ENCODE measurements at places on chromosomes 6 and 20. TPM values are rescaled to one million over a fixed set of nuclear protein-coding genes. Genes with fewer than 3 reads are reported as not detected.

- peaks cover 77% of the 10 kb centered on the region for H3K4me1 ChIP-seq
- H3K27ac ChIP-seq = peak overlapping the region; percentile 1
- H3K4me3 ChIP-seq = no peak overlapping the region
- H3K36me3 ChIP-seq = peaks cover 5% of the 10 kb centered on the region
- no peaks in the 10 kb centered on the region for H3K27me3 ChIP-seq
- no peak for DNase-seq
Observed at GRCh38 chr6:137159912-137160311, 13.5 kb downstream of the IL22RA2 start.

DNA sequence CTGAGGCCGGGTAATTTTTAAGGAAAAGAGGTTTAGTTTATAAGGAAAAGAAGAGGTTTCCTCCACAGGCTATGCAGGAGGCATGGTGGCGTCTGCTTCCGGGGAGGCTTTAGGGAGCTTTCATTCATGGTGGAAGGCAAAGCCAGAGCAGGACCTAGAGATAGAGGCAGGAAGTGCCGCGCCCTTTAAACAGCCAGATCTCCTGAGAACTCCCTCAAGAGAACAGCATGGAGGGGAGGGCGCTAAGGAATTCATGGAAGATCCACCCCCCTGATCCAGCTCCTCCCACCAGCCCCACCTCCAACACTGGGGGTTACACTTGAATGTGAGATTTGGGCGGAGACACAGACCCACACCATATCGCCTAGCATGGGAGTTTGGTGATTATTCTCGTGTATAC, 13.9 kb upstream of the DACT2 start:
- no peak overlapping the region for H3K4me3 ChIP-seq
- no peak overlapping the region for H3K27ac ChIP-seq
- H3K4me1 ChIP-seq = no peaks in the 10 kb centered on the region
- peaks cover 31% of the 10 kb centered on the region for H3K27me3 ChIP-seq

GRCh38 chr20:24366336-24367004, 103.0 kb upstream of the SYNDIG1 start:
- H3K4me3 ChIP-seq = no peak overlapping the region
- H3K27me3 ChIP-seq = no peaks in the 10 kb centered on the region

DNA sequence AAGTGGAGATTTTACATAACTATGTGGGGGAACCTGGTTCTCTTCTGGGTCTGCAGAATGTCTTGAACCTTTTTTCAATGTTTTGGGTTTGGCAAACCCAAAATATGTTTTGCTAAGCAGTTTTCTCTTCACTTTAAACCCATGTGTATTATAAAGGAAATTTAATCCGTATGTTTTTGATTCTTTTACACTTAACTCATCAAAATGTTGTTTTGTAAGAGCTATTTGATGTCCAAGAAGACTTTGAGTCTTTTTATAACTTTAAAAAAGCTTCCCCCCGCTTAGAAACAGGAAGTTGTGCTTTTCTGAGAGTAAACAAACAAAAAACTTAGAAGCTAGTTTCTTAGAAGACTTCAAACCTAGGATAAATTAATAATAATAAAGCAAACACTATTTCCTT, 81.9 kb upstream of the CEP162 start:
- no peak for DNase-seq
- H3K27ac ChIP-seq = no peak overlapping the region
- H3K36me3 ChIP-seq = no peaks in the 10 kb centered on the region
- H3K27me3 ChIP-seq = no peaks in the 10 kb centered on the region

- no peaks in the 10 kb centered on the region for H3K4me1 ChIP-seq
- H3K4me3 ChIP-seq = no peak overlapping the region
- no peak for DNase-seq
- H3K36me3 ChIP-seq = peaks cover 22% of the 10 kb centered on the region
- no peaks in the 10 kb centered on the region for H3K27me3 ChIP-seq
Observed at GRCh38 chr6:53035549-53036213, 29.5 kb upstream of the FBXO9 start.

DNA sequence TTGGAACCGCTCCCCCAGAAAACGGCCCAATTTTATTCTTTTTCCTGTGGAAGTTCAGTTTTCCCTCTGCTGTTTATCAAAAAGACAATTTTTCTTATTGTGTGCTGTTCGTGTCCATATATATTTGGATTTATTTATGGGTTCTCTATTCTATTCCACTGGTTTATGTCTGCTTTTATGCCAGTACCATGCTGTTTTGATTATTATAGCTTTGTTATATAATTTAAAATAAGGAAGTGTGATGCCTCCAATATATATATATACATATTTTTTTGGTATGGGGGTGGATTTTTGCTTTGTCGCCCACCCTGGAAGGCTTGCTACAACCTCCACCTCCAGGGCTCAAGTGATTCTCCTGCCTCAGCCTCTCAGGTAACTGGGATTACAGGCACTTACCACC, 103.3 kb downstream of the TFAP2B start:
- no peak overlapping the region for H3K4me3 ChIP-seq
- H3K36me3 ChIP-seq = no peaks in the 10 kb centered on the region
- H3K27ac ChIP-seq = no peak overlapping the region
- no peaks in the 10 kb centered on the region for H3K27me3 ChIP-seq
- no peak for DNase-seq

GRCh38 chr6:6512711-6513110, 75.8 kb upstream of the LY86 start:
- no peaks in the 10 kb centered on the region for H3K36me3 ChIP-seq
- no peak for DNase-seq

DNA sequence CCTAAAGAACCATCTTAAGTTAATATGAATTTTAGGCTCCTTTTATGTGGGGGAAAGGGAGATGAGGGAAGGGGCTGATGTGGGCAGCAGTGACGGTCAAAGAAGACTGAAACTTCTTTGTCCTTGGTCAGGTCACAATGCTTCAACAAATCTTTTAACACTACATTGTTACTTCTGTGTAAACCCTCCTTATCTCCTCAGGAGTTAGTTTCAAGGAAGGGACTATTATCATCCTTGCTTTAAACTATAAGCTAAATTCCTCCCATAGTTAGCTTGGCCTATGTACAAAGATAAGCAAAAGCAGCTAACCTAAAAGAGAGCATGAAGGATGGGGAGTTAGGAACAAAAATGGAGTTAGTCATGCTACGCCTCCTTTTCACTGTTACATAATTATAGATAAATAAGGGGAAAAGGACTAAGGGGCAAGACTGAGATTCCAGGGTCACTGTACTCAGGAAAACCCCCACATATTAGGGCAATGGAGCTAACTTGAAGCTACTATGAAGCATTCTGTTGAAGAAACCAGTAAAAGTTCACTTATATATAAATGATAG, 172.7 kb upstream of the RUNX2 start:
- H3K27ac ChIP-seq = no peak overlapping the region
- no peak for DNase-seq
- no peaks in the 10 kb centered on the region for H3K36me3 ChIP-seq

The SLC24A3 gene
- total RNA-seq = not detected
